ENCODE measurements at places on chromosomes 3 and 15. TPM values are rescaled to one million over a fixed set of nuclear protein-coding genes. Genes with fewer than 3 reads are reported as not detected.

The ADAMTSL3 gene
- total RNA-seq = 42.8 TPM

The LEKR1 gene
- total RNA-seq = 0.27 TPM

The MOBP gene
- total RNA-seq = not detected

The ABHD17C gene
- 2.2 TPM for total RNA-seq

The HCN4 gene
- total RNA-seq = not detected

The PLA1A gene
- total RNA-seq = 0.09 TPM

The PRTG gene
- total RNA-seq = 5.7 TPM

The SLC6A20 gene
- 0.09 TPM for total RNA-seq

DNA sequence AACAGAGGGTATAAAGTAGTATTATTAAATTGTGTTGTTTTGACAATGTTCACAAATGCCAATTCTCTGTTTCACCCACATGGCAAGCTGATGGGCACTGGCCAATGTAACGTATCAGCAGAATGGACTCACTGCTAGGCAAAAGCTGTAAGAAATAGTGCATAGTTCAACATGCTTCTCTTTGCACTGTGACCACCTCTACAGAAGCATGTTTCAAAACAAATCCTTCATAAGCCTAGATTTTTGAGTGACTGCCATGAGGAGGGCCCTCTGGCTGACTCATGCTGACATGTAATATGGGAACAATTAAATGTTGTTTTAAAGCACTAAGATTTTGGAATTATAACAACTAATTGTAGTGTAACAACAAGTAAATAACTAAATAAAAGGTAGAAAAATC, 3.2 kb downstream of the GBE1 start:
- no peaks in the 10 kb centered on the region for H3K4me1 ChIP-seq
- no peak for DNase-seq
- no peak overlapping the region for H3K27ac ChIP-seq
- no peak overlapping the region for H3K4me3 ChIP-seq
- no peaks in the 10 kb centered on the region for H3K27me3 ChIP-seq
- no peaks in the 10 kb centered on the region for H3K36me3 ChIP-seq

DNA sequence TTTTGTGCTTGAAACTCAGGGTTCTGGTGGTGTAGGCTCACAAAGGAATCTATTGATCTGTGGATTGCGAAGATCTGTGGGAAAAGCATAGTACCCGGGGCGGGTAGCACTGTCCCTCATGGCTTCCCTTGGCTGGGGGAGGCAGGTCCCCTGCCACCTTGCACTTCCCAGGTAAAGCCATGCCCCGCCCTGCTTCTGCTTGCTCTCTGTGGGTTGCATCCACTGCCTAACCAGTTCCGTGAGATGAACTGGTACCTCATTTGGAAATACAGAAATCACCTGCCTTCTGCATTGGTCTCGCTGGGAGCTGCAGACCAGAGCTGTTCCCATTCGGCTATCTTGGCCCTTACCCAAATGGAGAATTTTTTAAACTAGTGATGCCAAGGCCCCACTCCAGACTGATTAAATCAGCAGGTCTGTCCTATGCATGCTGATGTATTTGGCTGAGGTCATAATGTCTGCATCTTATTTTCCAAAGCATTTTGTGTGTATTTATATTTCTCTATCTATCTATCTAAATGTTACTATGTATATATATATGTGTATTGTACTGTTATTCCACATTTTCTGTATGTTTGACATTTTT, 65.5 kb upstream of the SLC7A14 start:
- DNase-seq = no peak
- H3K27ac ChIP-seq = no peak overlapping the region
- H3K36me3 ChIP-seq = no peaks in the 10 kb centered on the region

DNA sequence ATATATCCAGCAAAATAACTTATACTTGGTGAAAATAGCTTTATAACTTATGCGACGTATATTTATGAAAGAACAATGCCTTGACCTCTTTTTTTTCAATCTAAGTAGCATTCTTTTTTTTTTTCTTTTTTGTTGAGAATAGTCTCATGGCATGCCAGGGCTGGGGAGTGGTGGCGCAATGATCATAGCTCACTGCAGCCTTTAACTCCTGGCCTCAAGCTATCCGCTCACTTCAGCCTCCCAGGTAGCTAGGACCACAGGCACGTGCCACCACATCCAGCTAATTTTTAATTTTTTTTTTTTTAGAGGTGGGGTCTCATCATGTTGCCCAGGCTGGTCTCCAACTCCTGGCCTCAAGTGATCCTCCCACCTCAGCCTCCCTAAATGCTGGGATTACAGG, 43.5 kb downstream of the RAB8B start:
- no peak for DNase-seq
- no peaks in the 10 kb centered on the region for H3K27me3 ChIP-seq
- H3K27ac ChIP-seq = no peak overlapping the region
- peaks cover 11% of the 10 kb centered on the region for H3K4me1 ChIP-seq
- no peak overlapping the region for H3K4me3 ChIP-seq

DNA sequence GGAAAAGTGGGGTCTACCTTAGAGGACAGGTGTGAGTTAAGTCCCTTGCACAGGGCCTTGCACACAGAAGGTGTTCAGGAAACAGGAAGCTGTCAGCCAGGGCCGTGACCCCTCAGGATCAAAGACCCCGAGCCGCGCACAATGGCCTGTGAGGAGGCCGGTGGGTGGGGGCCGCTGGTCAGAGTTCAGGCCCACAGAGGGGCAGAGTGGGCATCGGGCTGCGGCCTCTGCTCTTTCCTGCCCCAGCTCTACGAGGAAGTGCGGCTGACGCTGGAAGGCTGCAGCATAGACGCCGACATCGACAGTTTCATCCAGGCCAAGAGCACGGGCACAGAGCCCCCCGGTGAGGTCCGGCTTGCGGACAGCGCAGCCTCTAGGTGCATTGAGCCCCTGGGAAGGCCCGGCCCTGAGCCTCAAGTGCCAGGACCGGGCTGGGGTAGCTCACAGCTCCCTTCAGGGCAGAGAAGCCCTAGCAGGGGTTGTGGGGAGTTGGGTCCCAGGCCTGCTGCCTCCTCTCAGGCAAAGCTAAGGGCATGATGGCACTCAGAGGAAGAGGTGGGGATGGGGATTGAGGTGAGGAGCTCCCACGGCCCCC, 37.2 kb downstream of the PSTPIP1 start:
- H3K27ac ChIP-seq = no peak overlapping the region
- no peak for DNase-seq
- peaks cover 13% of the 10 kb centered on the region for H3K36me3 ChIP-seq
- no peak overlapping the region for H3K4me3 ChIP-seq

- peaks cover 73% of the 10 kb centered on the region for H3K4me1 ChIP-seq
- H3K4me3 ChIP-seq = no peak overlapping the region
- peak; percentile 70 for DNase-seq
- H3K36me3 ChIP-seq = peaks cover 7% of the 10 kb centered on the region
- peaks cover 5% of the 10 kb centered on the region for H3K27me3 ChIP-seq
Measured at GRCh38 chr15:77031376-77032050, 36.6 kb downstream of the PSTPIP1 start.

- no peaks in the 10 kb centered on the region for H3K27me3 ChIP-seq
- DNase-seq = no peak
- no peak overlapping the region for H3K27ac ChIP-seq
- H3K36me3 ChIP-seq = no peaks in the 10 kb centered on the region
- H3K4me3 ChIP-seq = no peak overlapping the region
Measured at GRCh38 chr3:17982211-17982880, 239.9 kb upstream of the TBC1D5 start.

DNA sequence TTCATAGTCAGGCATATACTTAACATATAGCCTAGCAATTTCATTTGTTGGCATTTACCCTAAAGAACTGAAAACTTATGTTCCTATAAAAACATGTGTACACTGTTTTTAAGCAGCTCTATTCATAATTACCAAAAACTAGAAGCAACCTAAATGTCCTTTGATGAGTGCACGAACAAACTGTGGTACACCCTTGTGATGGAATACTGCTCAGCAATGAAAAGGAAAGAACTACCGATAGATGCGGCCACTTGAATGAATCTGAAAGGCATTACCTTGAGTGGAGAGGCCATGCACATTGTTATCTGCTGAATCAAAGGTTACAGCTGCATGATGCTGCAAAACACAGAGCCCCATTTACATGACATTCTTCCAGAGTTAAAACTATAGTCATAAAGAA, 44.7 kb downstream of the CFAP92 start:
- H3K27me3 ChIP-seq = no peaks in the 10 kb centered on the region
- no peak for DNase-seq
- H3K4me3 ChIP-seq = no peak overlapping the region
- no peaks in the 10 kb centered on the region for H3K36me3 ChIP-seq
- H3K27ac ChIP-seq = no peak overlapping the region

DNA sequence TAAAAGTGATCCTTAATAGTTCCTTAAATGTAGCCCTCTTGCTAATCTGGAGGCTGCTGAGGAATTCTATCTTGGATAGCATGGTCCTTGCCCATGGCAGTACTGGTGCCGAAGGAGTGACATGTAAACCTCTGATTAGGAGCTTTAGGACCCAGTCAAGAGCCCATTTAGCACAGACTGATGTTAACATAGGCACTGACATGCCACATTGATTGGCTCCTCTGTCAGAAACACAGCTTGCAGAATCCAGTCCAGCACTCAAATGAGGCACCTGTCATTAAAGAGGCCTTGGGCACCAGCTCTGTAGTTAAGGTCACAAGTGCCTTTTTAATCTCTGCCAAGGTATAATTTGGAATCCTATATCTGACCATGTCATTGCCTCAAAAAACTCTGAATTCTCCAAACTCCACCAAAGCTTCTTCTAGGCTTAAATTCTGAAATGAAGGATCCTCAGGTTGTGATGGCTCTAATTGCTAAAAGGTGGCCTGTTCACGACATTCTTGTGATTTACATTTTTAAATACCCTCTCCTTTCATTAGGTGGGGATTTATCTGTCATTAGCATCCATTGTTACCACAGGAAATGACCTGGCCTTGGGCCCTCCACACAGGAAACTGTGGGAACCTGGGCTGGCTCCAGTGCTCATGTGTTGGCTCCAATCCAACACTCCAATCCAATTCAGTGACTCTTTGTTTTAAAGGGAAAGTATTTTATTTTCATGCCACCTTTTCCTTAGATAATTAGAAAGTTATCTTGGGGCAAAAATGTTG, 57.3 kb upstream of the RNF7 start:
- no peaks in the 10 kb centered on the region for H3K36me3 ChIP-seq
- peaks cover 6% of the 10 kb centered on the region for H3K4me1 ChIP-seq
- DNase-seq = peak; percentile 37
- no peak overlapping the region for H3K4me3 ChIP-seq

DNA sequence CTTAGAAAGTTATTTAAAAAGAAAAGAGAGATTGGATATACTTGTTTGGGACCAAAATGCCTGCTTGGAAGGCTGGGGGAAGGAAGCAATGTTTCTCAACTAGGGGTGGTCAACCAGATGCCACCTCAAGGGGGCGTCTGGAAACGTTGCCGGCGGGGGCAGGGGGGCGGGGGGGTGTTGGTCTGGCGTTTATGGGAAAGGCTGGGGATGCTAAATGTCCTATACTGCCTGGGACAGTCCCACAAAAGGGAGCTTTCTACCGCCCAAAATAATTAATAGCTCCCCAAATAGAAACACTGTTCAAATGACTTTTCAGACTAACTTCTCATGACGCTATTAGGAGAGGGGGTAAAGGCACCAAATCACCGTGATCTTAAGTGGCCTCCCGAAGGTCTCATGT, 2.2 kb downstream of the POLG start:
- no peak for DNase-seq
- peaks cover 4% of the 10 kb centered on the region for H3K27me3 ChIP-seq
- H3K27ac ChIP-seq = no peak overlapping the region
- H3K4me3 ChIP-seq = no peak overlapping the region

- peak; percentile 47 for DNase-seq
- no peaks in the 10 kb centered on the region for H3K36me3 ChIP-seq
- H3K27me3 ChIP-seq = no peaks in the 10 kb centered on the region
Measured at GRCh38 chr3:68288085-68288484, 633.7 kb upstream of the SUCLG2 start.

GRCh38 chr15:70528270-70528706, 235.1 kb downstream of the UACA start:
- peaks cover 4% of the 10 kb centered on the region for H3K27me3 ChIP-seq
- DNase-seq = no peak
- no peaks in the 10 kb centered on the region for H3K36me3 ChIP-seq
- peaks cover 12% of the 10 kb centered on the region for H3K4me1 ChIP-seq

GRCh38 chr3:181403876-181404660, 307.7 kb upstream of the SOX2 start:
- H3K4me1 ChIP-seq = no peaks in the 10 kb centered on the region
- no peak overlapping the region for H3K4me3 ChIP-seq
- no peaks in the 10 kb centered on the region for H3K27me3 ChIP-seq

DNA sequence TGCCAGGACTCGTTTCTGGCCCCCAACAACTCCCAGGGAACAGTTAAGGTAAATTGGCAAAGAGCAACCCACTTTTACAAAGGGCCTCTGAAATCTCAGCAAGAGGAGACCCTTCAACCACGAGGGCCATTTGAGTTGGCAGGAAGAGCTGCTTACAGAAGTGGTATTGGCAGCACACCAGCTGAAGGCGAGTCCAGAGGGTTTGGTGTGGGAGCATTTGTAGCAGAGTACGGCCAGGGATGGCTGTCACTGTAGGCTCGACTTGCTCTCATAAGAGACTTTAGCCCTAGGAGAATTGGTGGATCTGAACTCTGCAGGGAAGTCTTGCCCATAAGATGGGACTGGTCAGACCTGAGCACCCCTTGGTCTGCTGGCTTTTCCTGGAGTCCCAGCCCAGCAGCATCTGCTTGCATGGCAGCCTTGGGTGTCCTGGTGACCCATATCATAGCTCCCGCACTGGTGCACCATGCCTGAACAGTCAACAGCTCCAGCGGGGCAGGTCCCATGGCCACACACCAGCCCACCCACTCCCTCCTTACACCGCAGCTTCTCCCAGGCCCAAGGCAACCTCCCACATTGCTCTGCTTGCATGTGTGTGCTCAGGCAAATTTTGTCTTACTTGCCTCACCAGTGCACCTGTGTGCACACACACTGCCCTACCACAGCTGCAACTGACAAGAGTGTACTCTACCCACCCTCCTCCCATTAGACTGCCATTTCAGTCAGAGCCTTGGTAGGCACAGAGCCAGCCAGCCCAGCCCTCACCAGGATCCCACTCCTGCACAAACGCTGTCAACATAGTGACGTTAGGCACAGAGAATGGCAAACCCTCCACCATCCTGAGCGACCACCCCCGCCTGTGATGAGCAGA, 861.6 kb upstream of the DPPA4 start:
- H3K27me3 ChIP-seq = no peaks in the 10 kb centered on the region
- H3K27ac ChIP-seq = no peak overlapping the region
- no peaks in the 10 kb centered on the region for H3K4me1 ChIP-seq
- no peak for DNase-seq
- H3K36me3 ChIP-seq = no peaks in the 10 kb centered on the region

GRCh38 chr3:133459400-133459799, 59.5 kb downstream of the BFSP2 start:
- no peak overlapping the region for H3K4me3 ChIP-seq
- H3K4me1 ChIP-seq = peaks cover 17% of the 10 kb centered on the region
- peak; percentile 81 for DNase-seq
- no peaks in the 10 kb centered on the region for H3K36me3 ChIP-seq
